ENCODE measurements at places on chromosomes 5 and 9.

DNA sequence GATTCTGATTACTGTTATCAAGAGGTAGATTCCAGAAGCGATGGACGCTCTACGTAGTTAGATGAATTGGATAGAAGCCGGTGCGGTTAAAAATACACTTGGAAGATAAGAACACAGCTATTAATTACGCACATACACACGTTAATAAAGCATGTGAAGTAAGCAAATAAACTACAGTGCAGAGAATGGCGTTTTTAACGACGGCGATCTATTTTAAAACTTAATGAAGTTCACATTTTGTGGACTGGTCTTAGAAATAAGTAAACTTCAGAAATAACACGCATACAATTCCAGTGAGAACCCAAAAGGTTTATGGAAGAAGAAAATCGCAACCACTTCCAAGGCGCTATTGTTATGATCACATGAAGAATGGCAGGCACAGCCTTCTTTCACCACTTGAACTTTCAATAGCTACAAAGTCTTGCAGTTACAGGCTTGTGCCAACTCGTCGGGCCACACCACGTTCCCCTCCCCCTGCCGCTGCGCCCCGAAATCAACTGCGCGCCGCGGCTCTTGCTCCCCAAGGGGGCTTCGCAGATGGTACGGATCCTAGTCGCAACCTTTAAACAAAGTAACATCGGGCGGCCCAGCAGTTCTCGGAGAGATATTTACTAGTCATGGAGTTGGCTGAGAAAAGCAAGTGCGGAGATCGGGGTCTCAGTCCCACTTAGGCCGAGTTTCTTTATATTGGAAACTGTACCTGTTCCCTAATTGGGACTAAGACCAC, 866 bp upstream of the SEMA6A start:
- no peak for DNase-seq

DNA sequence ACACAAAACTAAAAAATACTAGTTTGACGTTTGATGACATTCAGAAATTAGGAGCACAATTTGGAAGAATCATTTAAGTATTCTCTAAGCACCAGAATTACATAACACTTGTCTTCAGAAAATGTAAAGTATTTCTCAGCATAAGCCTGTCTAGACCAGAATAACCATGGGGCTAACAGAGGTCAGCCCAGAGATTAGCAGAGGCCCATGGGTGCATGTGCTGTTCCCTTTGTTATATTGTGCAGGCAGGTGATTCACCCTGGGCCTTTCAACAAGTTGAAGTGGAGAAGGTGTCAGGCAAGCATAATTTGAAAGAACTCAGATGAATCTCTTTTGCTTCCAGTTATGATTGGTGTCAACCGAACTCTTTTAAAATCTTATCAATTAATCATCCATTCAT, 227.9 kb downstream of the LURAP1L start:
- DNase-seq: no peak

GRCh38 chr5:181204113-181204825, 727 bp downstream of the TRIM7 start:
- no peak for DNase-seq

DNA sequence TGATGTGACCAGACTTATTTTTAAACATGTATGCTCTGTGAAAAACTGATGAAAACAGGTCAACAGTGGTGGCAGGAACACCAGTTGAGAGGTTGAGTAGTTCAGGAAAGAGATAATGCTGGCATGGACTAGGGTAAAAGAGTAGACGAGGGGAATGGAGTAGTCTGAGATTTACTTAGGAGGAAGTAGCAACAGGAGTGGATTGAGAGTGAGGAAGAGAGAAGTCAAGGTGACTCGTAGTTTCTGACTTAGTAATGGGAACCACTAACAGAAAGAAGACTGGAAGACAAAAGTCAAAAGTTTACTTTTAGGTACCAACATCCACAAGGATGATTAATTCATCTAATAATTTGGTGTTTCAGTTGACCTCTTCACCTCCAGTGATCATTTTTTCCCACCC, 3.6 kb downstream of the SRA1 start:
- no peak for DNase-seq

- no peak for DNase-seq
These were observed 44.2 kb upstream of the COL15A1 start for GRCh38 chr9:98899408-98900056.

DNA sequence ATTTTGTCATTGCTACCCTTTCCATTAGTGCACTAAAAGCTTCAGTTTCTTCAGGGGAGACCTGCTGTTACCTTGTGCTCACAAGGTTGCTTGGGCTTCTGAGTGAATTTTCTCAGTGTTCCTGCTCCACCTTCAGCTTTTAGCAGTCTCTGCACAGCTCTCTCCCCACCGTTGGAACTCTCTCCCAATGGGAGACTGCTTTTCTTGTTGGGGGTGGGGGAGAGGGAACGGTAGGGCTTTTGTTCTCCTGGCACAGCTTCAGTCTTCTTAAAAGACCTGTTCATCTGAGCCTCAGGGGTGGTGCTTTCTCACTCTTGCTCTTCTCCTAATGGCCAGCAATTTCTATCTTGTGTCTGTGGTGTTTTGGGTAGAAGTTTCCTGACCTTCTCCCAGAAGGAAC, 915.7 kb downstream of the EFNA5 start:
- DNase-seq: no peak

Measured in stimulated activated CD8-positive, alpha-beta memory T cell treated with anti-CD3 and anti-CD28 coated beads, Interleukin-4, amount 100 ng/mL, for 1 hour (primary cell).